ENCODE measurements at places on chromosomes 4 and X. TPM values are rescaled to one million over a fixed set of nuclear protein-coding genes. Genes with fewer than 3 reads are reported as not detected.

Gene OTUD6A
- total RNA-seq: not detected

DNA sequence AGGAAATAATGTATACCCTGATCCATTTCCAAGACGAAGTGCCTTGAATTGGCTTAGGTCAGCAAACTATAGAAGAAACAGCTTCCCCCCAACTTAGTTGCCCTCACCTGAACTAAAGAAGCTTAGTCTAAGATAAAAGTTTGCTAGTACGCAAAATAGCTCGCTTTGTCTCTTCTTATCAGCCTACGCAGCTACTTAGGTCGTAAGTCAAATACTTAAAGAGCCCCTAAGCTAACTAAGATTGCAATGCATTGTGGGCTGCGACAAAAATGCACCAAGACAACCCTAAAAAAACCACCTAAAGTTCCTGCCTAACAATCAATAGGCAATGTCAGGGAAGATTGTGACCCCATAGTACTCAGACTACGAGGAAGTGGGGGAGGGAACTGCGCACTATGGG lies 12.8 kb downstream of the CLNK start:
- no peak overlapping the region for H3K4me3 ChIP-seq
- H3K27ac ChIP-seq: no peak overlapping the region
- no peaks in the 10 kb centered on the region for H3K36me3 ChIP-seq
- DNase-seq: no peak
- peaks cover 29% of the 10 kb centered on the region for H3K27me3 ChIP-seq

GRCh38 chr4:19596342-19596741 lies 655.4 kb upstream of the SLIT2 start:
- no peak for DNase-seq
- no peaks in the 10 kb centered on the region for H3K36me3 ChIP-seq
- H3K4me3 ChIP-seq: no peak overlapping the region
- H3K4me1 ChIP-seq: peaks cover 16% of the 10 kb centered on the region
- no peak overlapping the region for H3K27ac ChIP-seq

- no peaks in the 10 kb centered on the region for H3K36me3 ChIP-seq
- no peak overlapping the region for H3K4me3 ChIP-seq
- H3K4me1 ChIP-seq: peaks cover 25% of the 10 kb centered on the region
- no peak overlapping the region for H3K27ac ChIP-seq
- no peak for DNase-seq
- H3K27me3 ChIP-seq: peaks cover 4% of the 10 kb centered on the region
These were observed 116.2 kb upstream of the KIT start for GRCh38 chr4:54541426-54542118.

Gene ZNF157
- total RNA-seq: 1.1 TPM

Gene PCDH11X
- total RNA-seq: 13.5 TPM

Gene FDCSP
- 0.75 TPM for total RNA-seq

Gene CENPVL2
- 0.49 TPM for total RNA-seq

GRCh38 chr4:40196724-40197281 lies at the start of gene RHOH:
Gene RHOH (plus strand): TSS chr4:40197031. CDS start chr4:40243387, 46,356 bp downstream.
- no peak within 1 kb of the TSS for H3K4me3 ChIP-seq
- no peaks in the 10 kb centered on the region for H3K36me3 ChIP-seq
- no peak for DNase-seq
- H3K27ac ChIP-seq: no peak within 1 kb of the TSS
- H3K27me3 ChIP-seq: no peaks in the 10 kb centered on the region

DNA sequence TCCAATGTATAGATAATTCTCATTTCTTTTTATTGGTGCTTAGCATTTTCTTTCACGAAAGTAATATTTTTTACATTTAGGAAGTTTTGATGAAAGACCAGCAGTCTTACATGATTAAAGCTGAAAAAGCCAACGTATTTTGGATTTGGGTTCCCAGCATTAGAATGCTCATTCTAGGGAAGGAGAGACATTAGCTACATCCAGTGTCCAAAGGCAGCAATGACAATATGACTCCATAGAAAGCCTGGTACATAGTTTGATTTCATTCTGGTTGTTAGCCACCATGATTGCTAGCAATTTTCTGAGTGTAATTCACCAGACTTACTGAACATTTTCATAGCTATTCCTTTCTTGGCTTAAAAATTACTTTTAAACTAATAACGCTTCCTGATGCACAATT lies 1397.5 kb downstream of the PCDH7 start:
- no peaks in the 10 kb centered on the region for H3K36me3 ChIP-seq
- DNase-seq: no peak
- H3K4me1 ChIP-seq: no peaks in the 10 kb centered on the region

Measured in mesothelial cell of epicardium (in vitro differentiated cells).